ENCODE measurements at places on chromosomes 12 and 14.

DNA sequence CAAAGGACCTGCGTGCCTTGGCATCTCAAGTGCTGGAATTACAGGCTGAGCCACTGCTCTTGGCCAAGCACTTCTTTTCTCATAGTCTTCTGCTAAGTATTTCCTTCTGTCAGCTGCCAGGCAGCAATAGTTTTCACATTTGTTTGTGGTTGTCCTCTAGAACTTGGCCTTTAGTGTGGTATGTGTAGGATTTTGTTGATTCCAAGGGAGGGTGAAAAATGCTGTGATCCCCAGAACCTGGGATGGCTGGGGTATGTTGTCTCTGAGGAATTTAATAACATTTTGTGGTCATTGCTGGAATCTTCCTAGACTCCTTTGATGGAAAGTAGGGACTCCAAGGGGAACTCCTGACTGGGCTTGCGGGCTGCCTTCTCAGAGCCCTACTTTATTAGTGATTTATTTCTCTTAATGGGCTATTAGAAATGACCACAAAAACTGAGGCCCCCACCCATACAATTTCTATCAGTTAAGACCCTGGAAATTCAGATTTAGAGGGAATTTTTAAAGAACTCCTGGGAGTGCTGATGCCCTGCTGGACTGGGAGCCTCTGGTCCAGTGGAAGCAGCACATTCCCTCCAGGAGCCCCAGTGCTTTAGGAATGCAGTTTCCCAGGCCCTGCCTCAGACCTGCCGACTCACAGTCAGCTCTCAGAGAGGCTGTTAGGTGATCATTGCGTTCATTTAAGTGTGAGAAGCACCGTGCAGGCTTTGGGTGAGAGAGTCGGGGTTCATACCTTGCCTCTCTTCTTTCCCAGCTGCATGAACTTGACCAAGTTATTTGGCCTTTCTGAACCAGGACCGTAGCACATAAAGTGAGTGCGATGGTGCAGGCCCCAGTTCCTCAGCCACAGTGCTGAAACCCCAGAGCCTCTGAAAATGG lies 22.7 kb downstream of the TRAF3 start:
- DNase-seq, result no peak

- no peak for DNase-seq
Measured at GRCh38 chr12:20805921-20806320, 4.6 kb upstream of the SLCO1B3 start.

GRCh38 chr12:77782034-77782433 lies 48.7 kb upstream of the NAV3 start:
- no peak for DNase-seq

DNA sequence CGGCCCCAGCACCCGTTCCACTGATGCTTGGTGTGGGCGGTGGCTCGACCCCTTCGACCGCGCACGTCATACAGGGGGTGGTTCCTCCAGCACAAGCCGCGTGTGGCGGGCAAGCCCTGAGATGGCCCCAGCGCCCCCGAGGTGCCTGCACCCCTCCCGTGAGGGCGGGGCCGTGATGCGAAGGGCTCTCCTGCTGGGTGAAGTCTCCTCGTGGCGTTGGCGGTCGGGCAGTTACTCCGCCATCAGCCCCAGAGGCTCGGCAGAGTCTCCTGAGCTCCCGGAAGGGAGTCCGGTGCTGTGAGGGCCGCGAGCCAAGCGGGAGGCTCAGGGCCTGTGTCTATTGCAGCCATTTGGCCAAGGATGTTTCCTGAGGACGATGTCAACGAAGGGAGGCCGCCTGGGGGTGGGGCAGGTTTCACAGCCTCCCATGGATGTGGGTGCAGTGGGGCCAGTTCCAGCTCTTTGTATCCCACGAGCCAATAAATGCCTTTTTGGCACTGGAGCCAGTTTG lies 78.1 kb upstream of the GALNT9 start:
- DNase-seq, result no peak

DNA sequence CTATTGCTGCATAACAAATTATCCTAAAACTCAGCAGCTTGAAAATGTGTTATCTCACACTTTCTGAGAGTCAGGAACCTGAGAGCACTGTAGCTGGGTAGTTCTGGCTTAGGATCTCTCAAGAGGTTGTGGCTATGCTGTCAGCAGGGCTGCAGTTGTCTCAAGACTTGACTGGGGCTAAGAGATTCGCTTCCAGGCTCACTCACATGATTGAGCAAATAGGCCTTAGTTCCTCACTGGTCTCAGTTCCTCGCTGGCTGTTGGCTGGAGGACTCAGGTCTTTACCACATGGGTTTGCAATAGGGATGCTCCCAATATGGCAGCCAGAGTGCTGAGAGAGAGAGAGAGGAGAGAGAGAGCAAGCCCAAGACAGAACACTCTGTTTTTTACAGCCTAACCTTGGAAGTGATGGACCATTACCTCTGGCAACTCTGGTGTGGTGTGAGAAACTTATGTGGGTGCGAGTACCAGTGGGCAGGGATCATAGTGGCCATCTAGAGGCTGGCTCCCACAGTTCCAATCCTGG lies 15.9 kb upstream of the DHRS2 start:
- DNase-seq, result no peak

- no peak for DNase-seq
Measured at GRCh38 chr12:77325511-77326236, 260.3 kb upstream of the E2F7 start.

- DNase-seq, result peak; percentile 91
Measured at GRCh38 chr12:76037130-76038103, 5.8 kb upstream of the PHLDA1 start.
